ENCODE measurements at places on chromosomes 12 and 14.

GRCh38 chr12:91706466-91706865 is 439.2 kb downstream of the BTG1 start:
- DNase-seq, result no peak

DNA sequence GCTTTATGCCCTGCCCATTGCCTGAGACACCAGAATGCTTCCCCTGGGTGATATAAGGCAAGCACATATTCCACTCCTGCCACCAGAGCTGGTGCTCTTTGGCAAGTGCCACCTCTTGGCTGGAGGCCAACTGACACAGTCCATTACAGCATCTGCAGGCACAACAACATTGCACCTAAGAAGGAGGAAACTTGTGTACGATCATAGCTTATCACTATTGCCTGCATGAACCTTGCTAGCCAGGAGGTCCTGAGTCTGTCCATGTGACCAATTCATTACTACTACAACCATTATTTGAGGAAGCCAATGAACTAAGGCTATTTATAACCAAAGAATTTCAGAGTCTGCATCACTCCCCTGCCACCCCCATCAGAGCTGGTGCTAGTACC is 119.8 kb upstream of the SCAF11 start:
- DNase-seq, result no peak

DNA sequence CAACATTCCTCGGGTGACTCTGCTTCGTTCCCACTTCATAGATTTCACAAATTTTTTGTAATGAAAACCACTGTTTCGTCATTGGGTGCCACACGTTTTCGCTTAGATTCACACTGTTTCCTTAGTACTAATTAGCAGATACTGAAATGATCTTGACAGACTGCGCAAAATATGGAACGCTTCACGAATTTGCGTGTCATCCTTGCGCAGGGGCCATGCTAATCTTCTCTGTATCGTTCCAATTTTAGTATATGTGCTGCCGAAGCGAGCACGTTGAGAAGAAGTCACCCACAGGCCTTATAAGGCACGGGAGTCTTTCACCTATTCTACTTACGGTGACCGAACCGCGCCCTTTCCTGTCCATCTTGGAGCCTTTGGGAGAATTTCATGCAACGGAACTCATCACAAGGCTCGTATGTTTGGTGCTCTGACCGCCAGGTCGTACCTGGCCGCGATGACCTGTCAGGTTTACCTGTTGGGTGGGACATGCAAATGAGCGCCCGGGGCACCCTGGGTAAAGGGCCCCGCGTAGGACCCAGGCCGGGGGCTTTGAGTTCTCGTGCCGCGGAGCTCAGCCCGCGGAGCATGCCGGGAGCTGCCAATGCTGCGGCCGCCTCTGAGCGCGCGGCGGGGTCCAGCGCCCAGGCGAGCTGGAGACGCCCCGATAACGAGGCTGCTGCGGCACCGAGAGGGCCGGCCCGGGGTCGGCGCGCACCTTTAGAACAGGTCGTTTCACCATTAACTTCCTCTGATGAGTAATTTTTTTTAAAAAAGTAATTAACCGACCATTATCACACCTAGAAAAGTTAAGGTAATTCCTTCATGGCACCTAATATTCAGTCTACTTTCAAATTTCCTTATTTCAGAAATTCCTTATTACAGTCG is at the start of gene RNU6-8:
Gene RNU6-8 (minus strand): TSS at position 272 of the 885 bp plus-strand sequence.
- DNase-seq, result peak; percentile 89

- DNase-seq, result no peak
Observed at GRCh38 chr12:101594700-101595099, at the start of gene MYBPC1. Gene MYBPC1 (plus strand): TSS chr12:101594971. CDS start chr12:101595071, 100 bp downstream.

DNA sequence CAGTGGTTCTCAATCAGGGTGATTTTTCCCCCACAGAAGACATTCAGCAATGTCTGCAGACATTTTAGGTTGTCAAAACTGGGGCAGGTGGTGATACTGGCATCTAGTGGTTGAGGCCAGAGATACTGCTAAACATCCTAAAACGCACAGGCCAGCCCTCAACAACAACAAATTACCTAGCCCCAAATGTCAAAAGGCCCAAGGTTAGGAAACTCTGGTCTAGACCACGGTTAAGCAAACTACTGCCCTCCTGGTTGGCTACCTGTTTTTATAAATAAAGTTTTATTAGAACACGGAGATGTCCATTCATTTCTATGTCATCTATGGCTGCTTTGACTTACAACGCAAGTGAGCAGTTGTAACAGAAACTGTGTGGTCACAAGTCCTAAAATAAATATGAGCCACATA is 186.7 kb downstream of the EFCAB11 start:
- DNase-seq, result peak; percentile 72

DNA sequence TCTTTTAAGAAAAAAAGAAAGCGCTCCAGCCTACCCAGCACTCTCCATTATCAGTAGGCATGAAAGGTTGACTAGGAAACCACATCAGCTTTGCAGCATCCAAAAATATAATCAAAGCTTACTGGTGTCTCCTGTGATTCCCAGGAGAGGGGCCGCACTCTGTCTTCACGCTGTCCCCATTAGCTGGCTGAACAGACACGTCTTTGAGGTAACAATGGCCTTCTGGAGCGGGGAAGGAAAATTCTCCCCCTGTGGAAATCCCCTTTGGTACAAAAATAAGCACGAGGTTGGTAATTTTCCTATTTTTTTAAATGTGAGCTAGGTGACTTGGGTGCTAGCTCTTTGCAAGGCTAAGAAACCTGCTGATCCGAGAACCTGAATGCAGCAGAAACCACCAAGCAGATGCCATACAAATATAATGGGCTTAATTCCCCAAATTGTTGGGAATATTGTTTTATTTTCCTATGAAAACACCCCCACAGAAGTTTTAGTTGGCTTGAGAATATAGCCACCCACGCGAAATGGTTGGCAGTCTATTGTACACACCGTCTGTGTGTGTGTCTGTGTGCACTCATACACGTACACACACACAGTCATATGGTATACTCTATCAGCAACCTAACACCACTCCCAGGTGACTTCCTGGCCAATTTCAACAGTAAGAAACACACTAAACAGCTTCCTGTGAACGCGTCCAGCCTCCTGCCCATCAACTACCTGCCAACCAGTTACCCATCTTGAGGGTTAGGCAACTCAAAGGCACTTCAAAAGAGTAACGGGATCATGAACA is 71.2 kb downstream of the KSR2 start:
- no peak for DNase-seq

DNA sequence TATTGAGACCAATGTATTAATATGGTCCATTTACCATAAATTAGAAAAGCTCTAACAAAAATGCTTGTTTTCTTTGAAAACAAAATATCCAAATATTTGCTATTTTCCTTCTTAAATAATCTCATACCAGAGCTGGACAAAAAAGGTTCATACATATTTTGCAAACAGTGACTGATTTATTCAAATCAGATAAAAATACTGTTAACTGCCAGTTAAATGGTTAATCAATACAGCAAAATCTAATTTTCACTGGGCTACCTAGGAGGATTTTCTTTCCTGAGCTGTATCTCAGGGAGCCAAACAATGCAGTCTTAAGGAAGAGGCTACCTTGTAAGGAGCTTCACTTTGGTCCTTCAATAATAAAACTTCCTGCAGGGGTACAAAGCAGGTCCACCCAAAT is 2.0 kb downstream of the FERMT2 start:
- no peak for DNase-seq

DNA sequence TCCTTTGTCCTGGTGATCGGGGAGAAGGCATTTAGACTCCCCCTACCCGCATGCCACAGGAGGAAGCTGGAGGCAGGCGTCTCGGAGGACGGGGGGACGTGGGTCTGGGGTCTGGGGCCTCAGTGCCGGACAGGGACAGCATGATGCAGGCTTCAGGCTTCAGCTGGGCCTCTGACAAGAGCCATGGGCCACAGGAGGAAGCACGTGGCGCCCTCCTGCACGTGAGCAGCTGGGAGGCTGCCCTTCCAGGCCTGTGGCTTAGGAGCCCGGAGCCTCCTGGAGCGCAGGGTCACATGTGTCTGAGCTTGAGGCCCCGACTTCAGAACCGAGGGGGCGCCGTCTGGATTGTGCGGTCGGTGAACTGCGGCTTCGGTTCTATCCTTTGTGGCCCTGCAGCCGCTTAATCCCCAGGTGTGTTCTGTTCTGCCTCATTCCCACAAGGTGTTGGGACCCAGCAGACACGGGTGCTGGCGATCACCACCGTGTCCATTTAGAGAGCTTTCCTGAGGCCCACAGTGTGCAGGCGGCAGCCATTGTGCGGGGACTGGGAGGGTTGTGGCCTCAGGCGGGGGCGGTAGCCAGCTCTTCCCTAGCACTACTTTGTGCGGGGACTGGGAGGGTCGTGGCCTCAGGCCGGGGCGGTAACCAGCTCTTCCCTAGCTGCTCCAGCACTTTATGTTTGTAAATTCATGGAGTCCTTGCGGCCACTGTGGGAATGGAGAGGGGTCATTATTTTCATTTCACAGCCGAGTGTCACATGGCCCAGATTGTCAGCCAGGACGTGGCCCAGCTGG is 150.2 kb downstream of the ADGRD1 start:
- DNase-seq, result no peak

- no peak for DNase-seq
Observed at GRCh38 chr12:19053218-19053617, 76.3 kb upstream of the PLEKHA5 start.

GRCh38 chr12:73361156-73361863 is 1089.1 kb downstream of the TRHDE start:
- DNase-seq, result no peak

- no peak for DNase-seq
Observed at GRCh38 chr14:92726933-92727262, 21.5 kb downstream of the LGMN start.

- no peak for DNase-seq
Observed at GRCh38 chr14:38505973-38506249, 250.0 kb upstream of the CLEC14A start.

DNA sequence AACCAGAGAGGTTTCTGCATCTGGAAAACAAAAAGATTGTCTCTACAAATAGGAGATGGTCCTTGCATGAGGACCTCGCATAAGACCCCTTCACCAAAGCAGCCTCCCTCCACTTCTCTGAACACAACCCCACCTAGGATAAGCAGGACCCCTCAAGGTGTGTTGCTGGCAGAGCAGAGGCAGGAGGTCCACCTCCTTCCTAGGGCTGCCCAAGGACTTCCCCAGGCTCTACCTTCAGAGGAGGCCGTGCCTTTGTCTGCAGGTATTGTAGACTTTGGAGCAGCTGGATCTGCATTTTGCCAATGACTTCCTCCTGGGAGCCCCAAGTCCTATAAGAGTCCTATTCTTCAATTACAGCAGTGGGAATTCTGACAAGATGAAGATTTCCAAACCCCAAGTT is 67.3 kb upstream of the TSPAN11 start:
- DNase-seq, result no peak

- DNase-seq, result no peak
Observed at GRCh38 chr12:11693601-11694000, 44.1 kb downstream of the ETV6 start.

- no peak for DNase-seq
Observed at GRCh38 chr14:88765130-88765529, 27.6 kb downstream of the EML5 start.

GRCh38 chr12:203462-204260 is 10.3 kb downstream of the SLC6A12 start:
- DNase-seq, result no peak

DNA sequence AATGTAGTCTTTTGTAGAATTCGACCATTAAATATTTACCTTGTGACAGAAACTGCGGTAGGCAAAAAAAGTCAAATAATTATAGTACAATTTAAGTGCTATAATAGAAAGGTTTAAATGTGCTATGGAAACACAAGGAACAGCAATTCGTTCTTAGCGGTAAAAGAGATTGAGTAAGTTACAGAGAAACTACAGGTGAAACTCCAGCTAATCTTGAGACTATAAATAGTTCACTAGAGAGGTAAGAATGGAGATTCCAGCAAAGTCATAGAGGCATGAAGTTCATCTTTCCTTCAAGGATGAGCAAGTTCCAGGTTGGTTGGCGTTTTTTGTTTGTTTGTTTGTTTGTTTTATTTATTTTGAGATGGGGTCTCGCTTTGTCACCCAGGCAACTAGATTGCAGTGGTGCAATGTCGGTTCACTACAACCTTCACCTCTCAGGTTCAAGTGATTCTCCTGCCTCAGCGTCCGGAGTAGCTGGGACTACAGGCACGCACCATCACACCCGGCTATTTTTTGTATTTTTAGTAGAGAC is 878 bp upstream of the R3HDM2 start:
- DNase-seq, result no peak
